GM23248 (cell line): ENCODE measurements at places on chromosomes 2 and 18. TPM values are rescaled to one million over a fixed set of nuclear protein-coding genes. Genes with fewer than 3 reads are reported as not detected.
A peak's percentile ranks its signal among the peaks of the same experiment; 100 is the strongest.

GRCh38 chr18:64258111-64258650 lies 109.3 kb upstream of the LINC00305 start:
- no peak overlapping the region for H3K27ac ChIP-seq
- H3K27me3 ChIP-seq = no peaks in the 10 kb centered on the region
- DNase-seq = no peak
- H3K36me3 ChIP-seq = no peaks in the 10 kb centered on the region
- H3K4me3 ChIP-seq = no peak overlapping the region

- no peak overlapping the region for H3K4me3 ChIP-seq
- H3K27ac ChIP-seq = peak overlapping the region; percentile 32
- peak; percentile 65 for DNase-seq
- H3K27me3 ChIP-seq = no peaks in the 10 kb centered on the region
- H3K36me3 ChIP-seq = peaks cover 29% of the 10 kb centered on the region; the same call in 1 of the 2 replicates
- peaks cover 73% of the 10 kb centered on the region for H3K4me1 ChIP-seq
Observed at GRCh38 chr2:207126724-207127308, 38.9 kb downstream of the KLF7 start.

GRCh38 chr18:42078711-42079110 lies 123.7 kb downstream of the PIK3C3 start:
- peaks cover 4% of the 10 kb centered on the region; the same call in 1 of the 2 replicates for H3K4me1 ChIP-seq
- no peak overlapping the region for H3K27ac ChIP-seq
- peaks cover 57% of the 10 kb centered on the region for H3K36me3 ChIP-seq
- H3K27me3 ChIP-seq = no peaks in the 10 kb centered on the region

GRCh38 chr2:205484764-205485163 lies 197.5 kb upstream of the NRP2 start:
- no peaks in the 10 kb centered on the region for H3K36me3 ChIP-seq
- no peaks in the 10 kb centered on the region for H3K4me1 ChIP-seq
- H3K27ac ChIP-seq = no peak overlapping the region
- no peak for DNase-seq

- no peak overlapping the region for H3K4me3 ChIP-seq
- no peaks in the 10 kb centered on the region for H3K36me3 ChIP-seq
- no peaks in the 10 kb centered on the region for H3K4me1 ChIP-seq
Observed at GRCh38 chr2:14288016-14288415, 344.5 kb upstream of the LRATD1 start.

GRCh38 chr18:6256521-6256920 lies 158.2 kb downstream of the L3MBTL4 start:
- no peak overlapping the region for H3K27ac ChIP-seq
- H3K36me3 ChIP-seq = no peaks in the 10 kb centered on the region
- no peak overlapping the region for H3K4me3 ChIP-seq

DNA sequence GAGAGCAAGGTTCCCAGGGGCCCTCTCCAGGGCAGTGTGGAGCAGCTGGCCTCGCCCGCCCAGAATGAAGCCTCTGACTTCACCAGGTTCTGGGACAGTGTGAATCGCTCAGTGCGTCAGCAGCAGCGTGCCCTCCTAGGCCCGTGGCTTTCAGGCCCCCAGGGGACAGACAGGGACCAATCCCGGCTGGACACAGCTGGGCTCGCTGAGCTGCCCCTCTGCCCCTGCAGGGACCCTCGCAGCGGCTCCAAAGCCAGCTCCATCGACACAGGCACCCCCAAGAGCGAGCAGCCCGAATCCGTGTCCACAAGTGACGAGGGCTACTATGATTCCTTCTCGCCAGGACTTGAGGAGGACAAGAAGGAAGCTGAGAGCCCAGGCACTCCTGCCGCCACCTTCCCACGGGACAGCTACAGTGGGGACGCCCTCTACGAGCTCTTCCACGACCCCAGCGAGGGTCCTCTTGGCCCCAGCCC lies 7.6 kb downstream of the AMER3 start:
- H3K36me3 ChIP-seq = no peaks in the 10 kb centered on the region
- no peaks in the 10 kb centered on the region for H3K4me1 ChIP-seq
- H3K27ac ChIP-seq = no peak overlapping the region
- no peak overlapping the region for H3K4me3 ChIP-seq
- H3K27me3 ChIP-seq = no peaks in the 10 kb centered on the region
- DNase-seq = no peak

DNA sequence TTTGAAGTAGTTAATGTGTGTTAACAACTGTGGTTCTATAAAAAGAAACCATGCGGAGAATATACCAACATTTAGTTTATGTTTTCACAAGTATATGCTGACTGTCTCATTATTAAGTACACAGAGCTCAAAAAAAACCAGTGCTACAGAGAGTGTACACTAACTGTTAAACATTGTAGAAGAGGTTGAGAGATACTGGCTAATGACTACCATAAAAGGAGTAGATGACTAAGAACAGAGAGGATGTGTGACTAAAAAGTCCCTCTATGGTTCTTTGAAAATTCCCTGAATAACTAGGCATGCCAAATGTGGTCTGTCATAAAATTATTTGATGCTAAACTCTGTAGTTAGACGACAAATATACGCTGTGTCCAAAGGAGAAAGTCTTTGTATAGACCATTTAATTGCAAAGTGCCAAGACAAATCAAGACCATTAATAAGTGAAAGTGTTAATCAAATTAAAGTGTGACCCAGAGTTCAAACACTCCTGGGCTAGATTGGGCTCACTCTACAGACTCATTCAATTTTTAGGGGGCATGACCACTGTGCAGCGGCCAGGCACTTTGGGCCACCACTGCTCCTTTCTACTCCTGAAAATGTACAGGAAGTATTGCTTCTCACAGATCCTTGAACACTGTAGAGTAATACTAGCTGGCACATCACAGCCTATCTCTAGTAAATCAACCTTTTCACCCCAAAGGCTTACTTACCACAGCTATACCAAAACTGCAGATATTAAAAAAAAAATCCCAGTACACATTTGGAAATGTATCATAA lies 45.1 kb upstream of the SERTAD2 start:
- H3K4me1 ChIP-seq = peaks cover 53% of the 10 kb centered on the region
- peak; percentile 94 for DNase-seq
- peak overlapping the region; percentile 37 for H3K4me3 ChIP-seq
- no peaks in the 10 kb centered on the region for H3K36me3 ChIP-seq

DNA sequence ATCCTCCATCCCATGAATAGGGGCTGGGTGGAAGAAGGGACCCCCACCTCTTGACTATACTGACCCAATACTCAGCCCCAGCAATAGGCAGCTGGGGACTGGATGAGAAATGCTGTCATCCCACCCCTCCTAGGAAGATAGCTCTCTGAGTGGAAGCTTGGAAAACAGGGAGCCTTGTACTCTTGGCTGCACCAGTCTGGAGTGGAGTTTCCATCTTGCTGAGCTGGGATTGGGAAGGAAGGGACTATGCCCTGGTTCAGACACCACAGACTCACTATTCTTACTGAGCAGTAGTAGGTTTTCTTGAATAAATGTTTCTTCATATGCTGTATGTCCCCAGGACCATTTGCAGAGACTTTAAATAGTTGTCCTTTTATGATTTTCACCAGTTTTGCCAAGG lies 7.4 kb downstream of the DCAF17 start:
- DNase-seq = no peak
- no peak overlapping the region for H3K27ac ChIP-seq
- no peak overlapping the region for H3K4me3 ChIP-seq
- no peaks in the 10 kb centered on the region for H3K4me1 ChIP-seq
- H3K27me3 ChIP-seq = no peaks in the 10 kb centered on the region

GRCh38 chr2:45992021-45992740 lies 305.0 kb upstream of the EPAS1 start:
- H3K4me3 ChIP-seq = peak overlapping the region; percentile 21
- H3K27me3 ChIP-seq = no peaks in the 10 kb centered on the region
- peaks cover 23% of the 10 kb centered on the region for H3K4me1 ChIP-seq
- DNase-seq = peak; percentile 93
- peak overlapping the region; percentile 93 for H3K27ac ChIP-seq

DNA sequence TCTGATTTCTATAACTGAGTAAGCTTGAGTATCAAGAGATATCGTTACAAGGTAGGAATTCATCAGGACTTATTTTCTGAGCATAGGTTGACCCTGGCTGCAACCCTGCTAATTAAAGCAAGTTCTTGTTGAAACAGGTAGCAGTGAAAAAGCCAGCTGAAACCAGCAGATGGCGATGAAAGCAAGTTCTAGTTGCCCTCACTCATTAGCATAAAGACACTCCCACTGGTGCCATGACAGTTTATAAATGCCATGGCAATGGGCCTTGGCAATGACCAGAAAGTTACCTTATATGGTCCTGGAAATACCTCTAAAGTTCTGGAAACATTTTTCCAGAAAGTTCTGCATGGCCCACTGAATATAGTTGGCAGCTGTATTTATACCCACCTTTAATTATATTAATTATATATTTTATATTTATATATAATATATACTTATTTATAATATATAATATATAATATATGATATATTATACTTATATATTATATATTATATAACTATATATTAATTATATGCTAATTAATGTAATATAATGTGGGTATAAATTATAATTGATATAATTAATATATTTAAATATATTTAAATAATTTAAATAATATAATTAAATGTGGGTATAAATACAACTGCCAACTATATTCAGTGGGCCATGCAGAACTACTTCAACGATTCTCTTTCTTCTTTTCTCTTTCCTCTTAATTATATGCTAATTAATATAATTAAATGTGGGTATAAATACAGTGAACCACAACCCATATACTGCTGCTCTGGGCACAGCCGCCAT lies 188.0 kb downstream of the CDH7 start:
- no peak overlapping the region for H3K27ac ChIP-seq
- DNase-seq = peak; percentile 2
- no peak overlapping the region for H3K4me3 ChIP-seq
- no peaks in the 10 kb centered on the region for H3K4me1 ChIP-seq

The GEN1 gene
- 3.9 and 4.5 TPM in 2 replicates for polyA plus RNA-seq
